ENCODE measurements at places on chromosomes 4 and X. TPM values are rescaled to one million over a fixed set of nuclear protein-coding genes. Genes with fewer than 3 reads are reported as not detected.

GRCh38 chr4:2186133-2186864, 55.6 kb downstream of the HAUS3 start:
- DNase-seq = no peak

The IRAK1 gene
- 67.4 TPM for total RNA-seq

The SLC2A9 gene
- 0.46 TPM for total RNA-seq

DNA sequence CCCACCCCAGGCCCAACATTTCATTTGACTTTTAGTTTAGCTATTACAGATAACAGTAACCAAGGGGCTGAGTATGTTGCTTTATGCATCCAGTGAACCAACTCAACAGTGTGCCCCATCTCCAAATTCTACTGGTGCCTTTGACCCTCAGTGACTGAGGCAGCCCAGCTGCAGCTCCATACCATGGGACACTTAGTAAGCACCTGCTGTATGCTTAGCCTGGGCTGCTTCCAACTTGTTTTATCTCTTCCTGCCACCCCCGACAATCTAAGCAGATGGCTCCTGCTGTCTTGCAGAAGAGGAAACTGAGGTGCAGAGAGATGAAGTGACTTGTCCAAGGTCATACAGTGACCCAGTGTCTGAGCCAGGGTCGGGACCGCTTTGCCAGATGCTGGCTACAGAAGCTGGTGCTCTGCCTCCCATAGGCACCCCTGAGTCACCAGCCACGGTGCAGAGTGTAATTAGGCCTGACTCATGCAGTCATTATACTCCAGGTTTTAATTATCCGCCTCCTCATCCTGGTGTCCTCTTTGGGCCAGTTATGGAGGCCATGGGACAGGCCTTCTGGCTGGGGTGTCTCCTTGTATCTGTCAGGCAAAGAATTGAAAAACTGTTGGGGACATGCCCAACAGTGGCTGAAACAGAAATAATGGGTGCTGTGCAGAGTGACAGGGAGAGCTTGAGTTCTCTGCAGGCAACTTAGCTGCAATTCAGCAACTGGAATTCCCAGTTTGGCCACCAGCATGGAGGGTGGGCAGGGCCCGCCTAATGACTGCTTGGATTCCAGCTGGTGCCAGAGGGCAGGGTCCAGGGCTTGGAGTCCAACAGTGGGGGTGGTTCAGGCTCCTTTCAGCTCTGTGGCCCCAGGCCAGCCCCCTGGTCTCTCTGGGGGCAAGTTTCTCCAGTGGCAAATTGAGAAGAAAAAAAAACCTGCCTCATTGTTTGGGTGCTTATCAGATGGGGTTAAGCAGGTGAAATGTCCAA, 8.2 kb upstream of the GPR78 start:
- DNase-seq = no peak

DNA sequence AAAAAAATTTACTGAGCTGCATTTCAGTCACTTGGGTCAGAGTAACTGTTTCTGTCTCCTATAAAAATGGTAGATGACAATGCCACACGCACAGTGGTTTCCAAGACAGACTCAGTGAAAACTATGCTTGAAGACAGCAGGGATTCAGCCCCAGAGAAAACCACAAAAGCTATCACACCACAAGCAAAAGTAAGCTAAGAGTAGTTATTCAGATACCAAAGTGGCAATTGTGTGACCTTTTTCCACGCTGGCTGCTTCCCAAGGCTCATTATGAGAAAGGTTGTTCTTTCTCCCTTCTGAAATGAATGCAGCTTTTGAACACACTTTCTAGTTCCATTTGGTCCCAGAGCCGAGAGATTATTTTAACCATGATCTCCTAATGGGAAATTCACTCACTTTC, 46.4 kb upstream of the GPM6B start:
- no peak for DNase-seq

- peak; percentile 72 for DNase-seq
Measured at GRCh38 chr4:98929341-98930267, 671 bp upstream of the EIF4E start.

The SPANXA1 gene
- total RNA-seq = not detected

DNA sequence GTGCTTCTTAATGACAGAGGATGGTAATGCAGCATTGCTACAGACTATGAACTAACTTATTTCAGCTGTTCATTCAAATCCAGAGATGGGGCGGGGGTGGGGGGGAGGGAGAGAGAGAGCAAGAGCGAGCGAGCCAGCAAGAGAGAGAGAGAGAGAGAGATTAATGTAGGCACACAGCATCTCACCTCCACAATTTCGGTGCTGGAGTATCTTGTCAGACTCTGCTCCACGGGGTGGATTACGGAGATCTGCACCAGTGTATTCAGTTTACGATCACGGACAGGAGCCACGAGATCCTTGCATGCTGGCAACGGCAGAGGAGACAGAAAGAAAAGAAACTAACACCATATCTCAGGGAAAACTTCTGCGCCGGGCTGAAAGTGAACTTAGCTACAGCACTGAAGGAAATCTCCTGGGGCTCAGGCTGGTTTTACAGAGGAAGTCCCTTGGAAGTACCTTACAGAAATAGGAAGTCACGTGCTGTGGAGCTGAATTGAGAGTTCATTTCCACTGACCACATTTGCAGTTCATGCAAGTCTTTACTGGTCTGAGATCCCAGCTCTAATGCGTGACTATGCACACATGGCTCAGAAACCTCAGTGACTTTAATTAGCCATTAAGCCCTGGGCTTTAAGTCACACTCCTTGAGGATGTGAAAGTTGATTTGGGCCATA, 440.9 kb downstream of the INPP4B start:
- peak; percentile 86 for DNase-seq

DNA sequence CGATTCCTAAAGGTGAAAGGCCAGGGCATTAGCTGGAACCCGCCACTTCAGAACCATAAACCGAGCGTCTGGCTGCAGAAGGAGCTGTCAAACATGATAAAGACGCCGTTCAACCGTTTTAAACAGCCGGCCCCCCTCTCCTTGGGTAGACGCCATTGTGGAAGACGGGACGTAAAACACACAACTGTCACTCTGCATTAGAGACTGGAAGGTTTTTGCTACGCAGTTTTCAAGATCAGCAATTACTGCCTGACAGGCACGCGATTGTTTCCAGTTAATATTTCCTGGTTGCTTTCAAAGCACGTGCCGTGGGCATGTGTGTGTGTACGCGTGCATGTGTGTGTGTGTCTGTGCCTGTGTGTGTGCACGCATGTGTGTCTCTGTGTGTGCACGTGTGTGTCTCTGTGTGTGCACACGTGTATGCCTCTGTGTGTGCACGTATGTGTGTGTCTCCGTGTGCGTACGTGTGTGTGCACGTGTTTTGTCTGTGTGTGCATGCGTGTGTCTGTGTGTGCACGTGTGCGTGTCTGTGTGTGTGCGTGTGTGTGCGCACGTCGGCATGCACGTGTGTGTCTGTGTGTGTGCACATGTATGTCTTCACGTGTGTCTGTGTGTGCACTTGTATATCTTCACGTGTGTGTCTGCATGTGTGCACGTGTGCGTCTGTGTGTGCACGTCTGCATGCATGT, 48.8 kb downstream of the SHOX start:
- DNase-seq = no peak

GRCh38 chr4:100420571-100420970, 97.3 kb downstream of the EMCN start:
- DNase-seq = no peak

GRCh38 chr4:7195546-7196287, 3.4 kb downstream of the SORCS2 start:
- DNase-seq = no peak

GRCh38 chrX:137695417-137695816, 129.5 kb downstream of the ZIC3 start:
- no peak for DNase-seq

DNA sequence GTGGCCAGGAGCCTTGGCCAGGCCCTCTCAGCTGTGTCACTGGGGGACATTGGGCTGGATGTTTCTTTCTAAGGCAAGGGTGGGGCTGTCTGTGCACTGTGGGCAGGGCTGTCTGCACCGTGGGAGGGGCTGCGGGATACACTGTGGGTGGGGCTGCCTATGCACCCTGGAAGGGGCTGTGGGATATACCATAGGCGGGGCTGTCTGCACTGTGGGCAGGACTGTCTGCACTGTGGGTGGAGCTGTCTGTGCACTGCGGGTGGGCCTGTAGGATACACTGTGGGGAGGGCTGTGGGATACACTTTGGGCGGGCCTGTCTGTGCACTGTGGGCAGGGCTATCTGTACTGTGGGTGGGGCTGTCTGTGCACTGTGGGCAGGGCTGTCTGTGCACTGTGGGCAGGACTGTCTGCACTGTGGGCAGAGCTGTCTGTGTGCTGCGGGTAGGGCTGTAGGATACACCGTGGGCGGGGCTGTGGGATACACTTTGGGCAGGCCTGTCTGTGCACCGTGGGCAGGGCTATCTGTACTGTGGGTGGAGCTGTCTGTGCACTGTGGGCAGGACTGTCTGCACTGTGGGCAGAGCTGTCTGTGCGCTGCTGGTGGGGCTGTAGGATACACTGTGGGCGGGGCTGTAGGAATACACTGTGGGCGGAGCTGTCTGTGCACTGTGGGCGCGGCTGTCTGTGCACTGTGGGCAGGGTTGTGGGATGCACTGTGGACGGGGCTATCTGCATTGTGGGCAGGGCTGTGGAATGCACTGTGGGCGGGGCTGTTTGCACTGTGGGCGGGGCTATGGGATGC, 31.1 kb downstream of the ACOX3 start:
- no peak for DNase-seq

- no peak for DNase-seq
Measured at GRCh38 chr4:113888006-113888405, 91.4 kb downstream of the ARSJ start.

DNA sequence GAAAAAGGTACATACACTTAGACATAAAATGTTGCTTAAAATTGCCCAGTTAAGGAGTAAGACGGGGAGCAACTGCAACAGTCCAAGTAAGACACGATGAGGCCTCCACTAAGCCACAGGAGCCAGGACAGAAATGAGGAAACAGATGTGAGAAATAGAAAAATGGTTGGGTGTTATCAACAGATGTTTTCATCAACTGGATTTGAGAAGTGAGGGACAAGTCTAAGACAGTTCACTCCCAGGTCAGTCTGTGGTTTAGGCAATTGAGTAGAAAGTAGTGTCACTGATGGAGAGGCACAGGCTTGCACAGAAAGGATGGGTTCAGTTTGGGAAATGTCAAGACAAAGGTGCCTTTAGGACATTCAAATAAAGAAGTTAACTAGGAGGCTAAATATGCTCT, 23.5 kb upstream of the PHF8 start:
- no peak for DNase-seq

The SLC6A14 gene
- 11.0 TPM for total RNA-seq

DNA sequence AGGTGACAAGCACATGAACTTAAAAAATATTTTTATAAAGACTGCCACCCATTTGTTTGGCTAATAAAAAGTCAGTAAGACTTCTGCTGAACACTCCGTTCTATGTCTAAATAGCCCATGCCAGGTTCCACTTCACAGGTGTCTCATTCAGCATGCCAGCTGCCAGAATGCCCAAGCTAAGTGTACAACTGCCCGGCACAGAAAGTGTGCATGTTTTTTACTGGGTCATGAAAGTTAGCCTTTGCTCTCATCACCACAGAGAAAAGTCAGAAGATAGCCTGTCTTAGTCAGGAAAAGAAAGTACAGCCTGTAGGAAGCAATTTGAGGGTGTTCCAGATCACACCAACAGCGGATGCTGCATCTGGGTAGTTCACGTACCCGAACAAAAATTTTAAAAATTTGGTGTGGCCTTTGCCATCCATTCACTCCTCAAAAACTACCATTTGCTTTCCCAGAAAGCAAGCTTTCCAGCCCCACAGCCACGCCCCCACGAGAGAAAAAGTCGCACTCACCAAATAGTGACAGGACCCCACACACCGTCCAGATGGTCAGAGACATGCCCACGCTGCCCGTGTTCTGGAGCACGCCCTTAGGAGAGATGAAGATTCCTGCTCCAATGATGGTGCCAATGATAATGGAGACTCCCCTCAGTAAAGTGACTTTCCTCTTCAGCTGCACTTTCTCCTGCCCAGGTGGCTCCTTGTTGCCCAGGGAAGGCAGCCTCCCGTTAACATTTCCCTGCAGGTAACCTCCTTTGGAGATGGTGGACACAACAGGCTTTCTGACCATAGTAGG, 671 bp downstream of the SLC7A11 start:
- DNase-seq = no peak

The SLC6A8 gene
- 32.1 TPM for total RNA-seq

GRCh38 chr4:78667325-78667724, 108.8 kb upstream of the BMP2K start:
- no peak for DNase-seq

The KLHL13 gene
- 0.88 TPM for total RNA-seq

DNA sequence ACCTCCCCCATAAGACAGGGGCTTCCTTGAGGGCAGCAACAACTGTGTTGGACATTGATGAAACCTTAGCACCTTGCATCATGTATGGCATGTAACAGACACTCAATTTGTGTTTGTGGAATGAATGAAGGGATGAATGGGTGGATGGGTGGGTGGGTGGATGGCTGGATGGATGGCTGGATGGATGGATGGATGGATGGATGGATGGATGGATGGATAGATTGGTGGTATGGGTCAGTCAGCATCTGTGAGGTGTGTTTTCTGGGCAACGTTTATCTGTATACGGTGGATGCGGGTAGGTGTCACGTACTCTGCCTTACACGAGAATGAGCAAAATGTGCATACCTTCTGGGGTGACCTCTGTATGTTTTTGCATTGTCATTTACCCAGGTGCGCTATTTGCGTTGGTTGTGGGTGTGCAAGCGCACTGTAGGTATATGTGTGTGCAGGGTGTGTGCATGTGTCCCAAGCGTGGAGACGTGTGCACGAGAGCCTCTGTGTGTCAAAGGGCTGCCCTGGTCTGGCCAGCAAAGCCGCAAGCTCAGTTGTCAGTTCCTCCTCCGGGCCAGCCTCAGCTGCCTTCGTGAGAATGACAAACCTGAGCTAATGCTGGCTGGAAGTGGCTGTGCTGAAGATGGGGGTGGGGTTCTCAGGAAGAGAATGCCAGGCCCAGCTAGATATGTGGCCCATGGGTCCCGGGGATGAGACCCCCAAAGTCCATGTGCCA, 26.5 kb downstream of the ELF4 start:
- no peak for DNase-seq

The KLF8 gene
- total RNA-seq = 38.1 TPM

- DNase-seq = peak; percentile 20
Measured at GRCh38 chrX:44352758-44353157, 9.3 kb upstream of the EFHC2 start.

GRCh38 chr4:184369871-184370270, 104.5 kb downstream of the IRF2 start:
- no peak for DNase-seq

The CD40LG gene
- not detected for total RNA-seq

The ARMCX1 gene
- total RNA-seq = 16.2 TPM

- DNase-seq = peak; percentile 46
Measured at GRCh38 chr4:74659576-74660411, 134.5 kb downstream of the BTC start.

DNA sequence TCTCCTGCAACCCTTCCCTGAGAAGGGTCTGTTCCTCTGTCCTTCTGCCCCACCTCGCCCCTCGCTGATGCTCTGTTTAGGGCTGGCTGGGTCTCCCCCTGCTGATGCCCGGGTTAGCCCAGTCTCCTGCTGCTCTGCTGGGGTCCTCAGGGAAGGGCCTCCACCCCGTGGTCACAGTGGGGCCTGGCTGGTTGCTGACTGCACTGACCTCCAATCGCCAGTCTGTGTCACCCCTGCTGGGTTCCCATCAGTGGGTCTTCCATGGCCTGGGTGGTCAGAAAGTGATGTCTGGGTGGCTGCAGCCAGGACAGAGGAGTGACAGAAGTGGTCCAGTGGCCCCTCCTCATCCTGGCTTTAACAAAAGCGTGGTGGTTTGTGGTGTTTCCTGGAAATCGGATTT, 44.7 kb downstream of the EVC start:
- DNase-seq = peak; percentile 53

- peak; percentile 39 for DNase-seq
Measured at GRCh38 chr4:5757091-5757490, 46.1 kb downstream of the EVC start.

GRCh38 chr4:182213004-182213403, 30.2 kb upstream of the TENM3 start:
- no peak for DNase-seq

Data from lower leg skin (tissue), 4 donors.